ENCODE measurements at places on chromosomes 7 and 10. TPM values are rescaled to one million over a fixed set of nuclear protein-coding genes. Genes with fewer than 3 reads are reported as not detected.

ZC3HAV1L gene
- 31.3 TPM for total RNA-seq

GTPBP10 gene
- 24.9 TPM for total RNA-seq

PRKAR2B gene
- total RNA-seq = 122 TPM

KLF6 gene
- 146 TPM for total RNA-seq

CALML3 gene
- total RNA-seq = not detected

OIT3 gene
- under 0.01 TPM for total RNA-seq
